Neuronal stem cell (in vitro differentiated cells): ENCODE measurements at places on chromosomes 12 and 14.

- no peak for DNase-seq
These were observed 22.1 kb downstream of the MTHFD1 start for GRCh38 chr14:64410084-64410774.

DNA sequence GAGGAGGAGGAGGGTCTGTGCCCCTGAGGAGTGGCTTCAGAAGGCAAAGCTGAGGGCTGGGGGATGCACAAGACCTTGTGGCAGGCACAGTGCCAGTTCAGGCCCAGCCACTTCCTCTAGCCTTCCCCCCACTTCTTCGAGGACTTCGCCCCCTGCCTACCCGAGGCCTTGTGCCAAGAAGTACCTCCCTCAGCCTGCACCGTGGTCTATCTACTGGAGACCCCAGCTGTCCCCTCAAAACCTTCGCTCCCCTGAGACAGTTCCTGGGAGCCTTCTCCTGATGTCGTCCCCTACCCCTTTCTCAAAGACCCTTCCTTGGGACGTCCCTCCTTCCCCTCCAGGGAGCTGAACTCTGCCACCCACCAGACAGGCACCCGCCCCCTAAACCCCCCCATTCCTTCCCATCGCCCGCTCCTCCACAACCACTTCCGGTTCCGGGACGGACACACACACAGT is 604 bp downstream of the ZNF384 start:
- no peak for DNase-seq

DNA sequence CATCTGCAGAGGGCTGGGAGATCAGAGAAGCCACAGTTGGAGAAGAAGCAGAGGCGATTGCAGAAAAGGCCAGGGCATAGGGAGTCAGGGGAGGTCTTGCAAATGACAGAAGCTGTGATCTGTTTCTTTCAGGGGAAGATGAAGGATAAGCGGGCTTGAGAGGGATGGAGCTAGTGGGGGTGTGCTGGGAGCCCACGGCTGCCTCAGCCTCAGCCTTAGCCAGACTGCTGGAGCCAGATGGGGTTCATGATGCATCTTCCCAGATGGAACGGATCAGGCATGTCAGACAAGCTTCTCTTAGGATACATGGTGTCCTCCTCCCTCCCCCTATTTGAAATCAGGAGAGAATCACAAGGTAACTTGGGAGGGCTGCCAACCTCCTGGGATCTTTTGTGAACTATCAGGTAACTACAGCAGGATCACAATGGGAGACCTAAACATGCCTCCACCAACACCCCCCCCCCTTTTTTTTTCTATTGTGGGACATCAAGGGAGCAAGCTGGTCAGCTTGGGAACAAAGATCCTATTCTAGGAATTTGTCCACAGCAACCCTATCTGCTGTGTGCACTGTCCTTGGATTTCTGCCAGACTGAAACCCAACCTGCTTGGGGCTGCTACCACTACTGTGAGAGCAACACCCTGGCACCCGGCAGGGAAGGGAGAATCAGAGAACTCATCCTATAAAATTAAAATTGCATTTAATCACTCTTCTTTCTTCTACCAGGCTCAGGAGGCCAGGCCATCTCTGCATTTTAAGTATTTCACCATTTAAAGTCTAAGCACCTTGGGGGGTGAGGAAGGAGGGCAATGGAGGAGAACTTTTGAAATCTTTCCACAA is 10.7 kb upstream of the ATP2A2 start:
- DNase-seq = no peak

GRCh38 chr12:61137677-61138414 is 1122.4 kb upstream of the USP15 start:
- no peak for DNase-seq

- no peak for DNase-seq
These were observed 1.4 kb downstream of the RIN3 start for GRCh38 chr14:92514844-92515514.

GRCh38 chr12:63844391-63845341 is at the start of gene SRGAP1:
SRGAP1 (plus strand) TSS chr12:63844700; CDS start chr12:63844817, 117 bp downstream.
- DNase-seq = peak; percentile 51

GRCh38 chr12:61869796-61870195 is 390.4 kb upstream of the USP15 start:
- DNase-seq = no peak
